ENCODE measurements at places on chromosomes 16 and 17.

DNA sequence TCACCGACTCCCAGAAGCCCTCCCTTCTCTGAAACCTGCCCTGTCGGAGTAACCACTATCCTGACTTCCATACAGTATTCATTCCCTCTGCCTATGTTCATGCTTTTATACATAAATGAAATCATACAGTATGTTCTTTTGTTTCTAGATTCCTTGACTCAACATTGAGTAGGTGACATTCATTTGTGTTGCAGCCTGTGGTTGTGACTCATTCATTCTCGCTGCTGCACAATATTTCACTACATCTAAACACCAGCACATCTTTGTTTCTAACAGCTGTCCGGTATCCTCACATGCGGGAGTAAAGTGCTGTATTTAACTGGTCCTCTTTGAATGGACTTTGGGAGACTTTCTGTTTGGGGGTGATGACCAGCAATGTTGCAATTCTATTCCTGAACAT, 135.0 kb upstream of the FOXF1 start:
- no peak for DNase-seq

GRCh38 chr17:60947543-60947942, 269.9 kb downstream of the BCAS3 start:
- DNase-seq, result no peak

GRCh38 chr17:63652106-63652505, 29.9 kb downstream of the MAP3K3 start:
- DNase-seq, result no peak

GRCh38 chr16:48617104-48617705, 7.2 kb upstream of the N4BP1 start:
- DNase-seq, result no peak

DNA sequence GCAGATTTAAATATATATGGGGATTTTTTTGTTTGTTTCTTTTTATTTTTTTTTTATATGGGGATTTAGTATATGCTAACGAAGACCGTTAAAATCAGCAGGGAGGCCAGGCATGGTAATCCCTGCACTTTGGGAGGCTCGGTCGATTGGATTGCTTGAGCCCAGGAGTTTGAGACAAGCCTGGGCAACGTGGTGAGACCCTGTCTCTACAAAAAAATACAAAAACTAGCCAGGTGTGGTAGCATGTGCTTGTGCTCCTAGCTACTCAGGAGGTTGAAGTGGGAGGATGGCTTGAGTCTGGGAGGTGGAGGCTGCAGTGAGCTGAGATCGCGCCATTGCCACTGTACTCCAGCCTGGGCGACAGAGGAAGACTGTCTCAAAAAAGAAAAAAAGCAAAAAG, 22.3 kb upstream of the MEIOC start:
- DNase-seq, result no peak

DNA sequence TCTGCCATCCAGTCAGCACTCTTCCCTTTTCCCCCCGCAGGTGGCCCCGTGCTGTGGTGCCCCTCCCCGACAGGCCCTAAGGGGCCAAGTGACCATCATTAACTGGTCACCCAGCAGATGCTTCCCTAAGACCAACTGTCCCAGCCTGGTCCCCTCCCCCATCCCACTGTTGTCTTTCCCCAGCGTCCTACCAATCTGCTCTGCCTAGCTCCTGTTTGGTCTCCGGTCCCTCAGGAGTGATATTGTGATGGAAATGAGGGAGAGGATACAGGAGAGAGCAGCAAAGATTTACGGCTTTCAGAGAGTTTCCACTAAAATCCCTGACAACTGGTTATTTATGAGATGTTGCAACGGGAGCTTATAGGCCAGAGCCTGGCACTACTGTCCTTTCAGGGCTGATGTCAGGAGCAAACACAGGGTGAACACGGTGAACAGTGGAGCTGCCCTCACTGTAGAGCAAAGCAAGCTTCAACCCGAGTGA, 1.4 kb upstream of the TTLL6 start:
- no peak for DNase-seq

DNA sequence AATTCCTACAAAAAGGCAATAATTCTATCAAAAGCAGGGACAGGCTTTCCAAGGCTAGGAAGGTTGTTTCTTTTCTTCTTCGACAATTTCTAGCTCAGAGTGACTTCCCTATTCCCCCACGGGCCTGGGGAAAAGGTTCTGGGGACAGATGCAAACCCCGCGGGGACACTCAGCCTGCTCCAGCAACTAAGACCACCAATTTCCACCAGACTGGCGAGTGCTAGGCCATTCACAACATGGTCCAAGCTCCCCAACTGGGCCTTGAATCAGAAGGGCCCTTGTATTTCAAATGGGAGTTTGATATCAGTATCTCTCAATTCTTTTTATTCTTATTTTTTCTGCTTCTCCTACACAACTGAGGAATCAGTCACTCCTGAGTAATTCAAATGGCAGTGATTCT, 86.7 kb downstream of the USP31 start:
- no peak for DNase-seq

GRCh38 chr16:69055008-69055407, 50.4 kb upstream of the HAS3 start:
- DNase-seq, result no peak

DNA sequence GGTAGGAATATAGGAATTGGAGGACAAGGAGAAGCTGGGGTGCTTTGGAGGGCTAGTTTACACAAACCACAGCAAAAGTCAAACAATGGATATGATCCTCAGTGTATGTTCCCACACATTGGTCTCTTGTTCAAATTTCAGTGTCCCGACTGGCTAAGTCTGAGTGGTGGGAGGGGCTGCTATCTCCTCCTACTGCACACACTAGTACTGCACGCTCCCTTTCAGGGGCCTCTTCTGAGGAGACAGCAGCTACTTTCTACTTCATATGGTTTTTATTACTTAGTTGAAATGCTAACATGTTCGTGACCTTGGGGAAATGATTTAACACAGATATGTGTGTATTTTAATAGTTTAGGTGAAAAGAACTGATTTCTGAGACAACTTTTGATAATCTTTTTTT, 18.8 kb upstream of the KRT10 start:
- no peak for DNase-seq

- no peak for DNase-seq
Measured at GRCh38 chr17:7551396-7551795, 2.5 kb downstream of the TNFSF12 start.

DNA sequence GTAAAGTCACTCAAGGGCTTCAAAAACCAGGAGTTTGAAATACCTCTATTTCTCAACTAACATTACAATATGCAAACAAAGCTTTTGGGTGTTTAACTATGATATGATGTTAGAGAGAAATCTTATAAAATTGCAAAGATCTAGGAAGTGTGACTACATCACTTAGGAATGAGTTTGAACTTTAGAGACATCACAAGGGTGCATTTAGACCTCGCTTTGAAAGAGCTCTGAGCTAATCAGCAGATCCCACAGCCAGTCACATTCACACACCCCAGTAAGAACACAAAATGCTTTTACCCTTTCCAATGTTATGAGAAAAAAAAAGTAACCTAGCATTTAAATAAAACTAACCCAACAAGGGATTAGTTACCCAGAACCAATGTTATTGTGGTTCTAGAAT, 45.2 kb downstream of the HYDIN start:
- DNase-seq, result no peak

DNA sequence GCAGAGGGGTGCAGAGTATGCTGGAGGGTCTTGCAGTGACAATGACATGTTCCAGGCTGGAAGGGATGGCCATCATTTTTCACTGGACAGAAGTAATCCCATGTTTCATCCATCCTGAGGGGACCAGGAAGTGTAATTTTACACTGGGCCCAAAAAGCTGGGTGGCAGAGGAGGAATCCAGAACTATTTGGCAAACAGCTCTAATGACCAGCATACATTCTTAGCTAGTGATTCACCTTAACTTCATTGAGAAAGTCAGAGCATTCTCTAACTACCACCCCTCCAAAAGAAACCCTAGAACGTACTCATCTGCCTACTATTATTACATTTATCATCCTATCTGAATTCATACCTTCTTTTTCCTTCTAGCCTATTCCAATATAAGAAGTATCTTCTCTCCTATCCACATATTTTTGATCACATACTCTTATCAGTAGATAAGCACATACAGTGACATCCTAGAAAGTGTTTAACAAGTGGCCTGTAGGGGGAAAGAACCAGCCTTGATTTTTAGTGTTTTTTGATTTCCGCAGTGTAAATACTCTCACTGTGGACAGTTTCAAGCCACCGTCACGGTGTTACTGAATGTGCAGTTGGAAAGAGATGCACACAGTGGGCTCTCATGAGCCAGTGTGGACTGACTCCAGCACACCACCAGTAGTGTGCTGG, 118.1 kb downstream of the FTO start:
- DNase-seq, result no peak

- no peak for DNase-seq
Measured at GRCh38 chr17:57528058-57528451, 217.0 kb downstream of the CCDC182 start.

DNA sequence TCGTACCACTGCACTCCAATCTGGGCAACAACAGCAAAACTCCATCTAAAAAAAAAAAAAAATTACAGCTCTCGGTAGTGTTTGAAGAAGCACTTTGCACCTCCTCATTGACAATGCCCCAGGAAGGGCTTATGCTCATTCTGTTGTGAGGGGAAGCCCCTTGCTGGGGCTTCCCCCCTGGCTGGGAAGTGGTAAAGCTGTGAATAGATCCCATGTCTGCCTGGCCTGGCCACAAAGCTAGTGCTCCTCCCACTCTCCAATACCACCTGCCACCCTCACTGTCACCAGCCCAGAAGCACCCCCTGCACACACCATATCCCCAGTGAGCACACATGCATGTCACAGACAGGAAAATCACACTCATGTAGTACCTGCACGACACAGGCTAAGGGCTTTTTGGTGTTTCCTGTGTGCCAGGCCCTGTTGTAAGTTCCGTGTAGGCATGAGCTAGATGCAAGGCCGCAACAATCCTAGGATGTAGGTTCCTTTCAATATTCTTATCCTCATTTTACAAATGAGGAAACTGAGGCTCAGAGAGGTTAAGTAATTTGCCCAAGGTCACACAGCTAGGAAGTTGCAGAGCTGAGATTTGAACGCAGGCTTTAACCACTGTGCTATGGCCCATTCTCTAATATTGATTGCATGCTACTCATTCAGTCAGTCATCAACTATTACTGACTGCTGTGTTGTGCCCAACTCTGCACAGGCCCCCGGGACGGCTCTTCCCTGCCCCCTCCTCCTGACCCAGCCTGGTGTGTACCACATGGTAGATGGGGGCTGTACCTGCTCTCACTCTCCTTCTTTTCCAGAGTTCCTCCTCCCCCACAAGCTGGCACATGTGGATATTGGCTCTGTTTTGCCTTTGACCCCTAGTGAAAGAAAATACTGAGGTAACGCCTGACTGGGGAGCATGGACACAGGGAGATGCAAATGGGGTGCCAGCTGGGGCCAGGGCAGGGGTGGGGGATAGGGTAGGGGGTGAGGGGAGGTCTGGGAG, 11.9 kb upstream of the COL1A1 start:
- peak; percentile 70 for DNase-seq

Measured in natural killer cell (primary cell).